ENCODE measurements at places on chromosomes 6 and 20.

GRCh38 chr6:7545316-7546019 lies 4.0 kb downstream of the DSP start:
- DNase-seq: no peak

DNA sequence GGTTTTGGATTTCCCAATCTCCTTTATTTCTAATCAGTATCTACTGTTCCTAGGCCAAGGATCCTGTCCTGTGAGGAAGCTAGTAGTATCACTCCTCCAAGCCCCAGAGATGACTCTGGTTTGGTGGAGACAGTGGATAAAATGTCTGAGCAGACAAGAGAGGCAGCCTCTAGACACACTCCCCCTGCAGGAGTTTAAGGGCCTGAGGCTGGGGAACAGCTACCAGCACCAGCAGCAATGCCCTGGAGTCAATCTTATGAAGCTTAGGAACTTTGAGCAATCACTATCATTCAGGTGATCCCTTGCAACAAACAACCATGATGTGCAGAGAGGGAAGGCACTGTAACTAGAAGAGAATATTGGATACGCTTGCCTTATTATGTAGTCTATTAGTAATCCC lies 384.7 kb upstream of the ID4 start:
- no peak for DNase-seq

GRCh38 chr6:75196081-75196687 lies 9.7 kb downstream of the COL12A1 start:
- no peak for DNase-seq

DNA sequence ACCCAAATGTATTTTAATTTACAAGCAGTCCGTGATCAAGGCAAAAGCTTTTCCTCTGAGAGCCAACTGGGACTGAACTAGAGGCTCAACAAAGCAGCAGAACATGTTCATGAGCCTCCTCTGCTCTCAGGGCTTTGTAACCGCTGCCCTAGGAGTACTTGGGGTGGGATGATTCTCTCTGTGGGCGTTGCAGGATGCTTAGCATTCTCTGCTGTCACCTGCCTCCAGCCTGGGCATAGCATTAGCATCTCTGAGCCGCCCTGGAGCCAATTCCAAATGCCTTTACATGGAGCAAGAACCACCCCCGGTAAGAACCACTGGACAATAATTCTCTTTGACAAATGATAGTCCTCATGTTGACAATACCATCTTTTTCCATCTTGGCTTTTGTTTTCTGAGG lies 237.6 kb upstream of the CDH4 start:
- DNase-seq: no peak

DNA sequence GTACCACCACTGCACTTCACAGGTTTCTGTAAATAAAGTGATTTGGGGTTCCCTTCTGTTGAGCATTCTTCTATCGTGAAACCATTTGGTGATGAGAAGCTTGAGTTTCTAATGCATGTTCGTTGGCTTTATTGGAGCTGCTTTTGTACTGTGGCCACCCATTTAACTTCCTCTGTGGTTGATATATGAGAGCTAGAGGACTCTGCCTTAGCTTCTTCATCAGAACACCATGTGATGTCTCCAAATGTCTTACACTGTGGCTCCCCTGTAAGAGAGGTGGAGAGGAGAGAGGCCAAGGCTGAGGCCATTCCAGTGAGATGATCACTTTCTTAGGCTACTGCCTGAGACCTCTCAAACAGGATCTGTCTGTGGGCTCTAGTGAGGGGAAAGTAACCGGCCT lies 114.5 kb downstream of the SLC16A10 start:
- no peak for DNase-seq

Data from NCI-H1105 (cell line).